ENCODE measurements at places on chromosomes 13 and 19.

- DNase-seq, result no peak
These were observed 75.0 kb upstream of the VSTM2B start for GRCh38 chr19:29450812-29451211.

DNA sequence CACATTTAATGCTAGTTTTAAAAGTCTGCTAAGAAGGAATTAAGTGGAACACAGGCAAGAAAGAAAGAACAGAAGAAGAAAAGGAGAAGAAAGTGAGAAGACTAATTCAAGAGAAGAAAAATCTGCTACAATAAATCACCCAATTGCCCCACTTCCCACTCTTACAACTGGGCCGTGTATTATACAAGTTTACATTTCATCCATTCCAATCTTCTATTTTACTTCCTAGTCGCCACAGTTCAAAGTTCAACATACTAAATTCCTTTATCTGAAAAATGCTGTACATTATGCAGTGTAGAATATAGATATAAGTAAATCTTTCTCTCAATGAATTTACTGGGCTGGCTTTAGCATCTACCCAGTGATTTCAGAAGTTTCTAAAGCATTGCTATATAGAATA lies 328.2 kb downstream of the DIAPH3 start:
- DNase-seq, result no peak

- DNase-seq, result no peak
These were observed 550.6 kb upstream of the ARGLU1 start for GRCh38 chr13:107118506-107118905.

DNA sequence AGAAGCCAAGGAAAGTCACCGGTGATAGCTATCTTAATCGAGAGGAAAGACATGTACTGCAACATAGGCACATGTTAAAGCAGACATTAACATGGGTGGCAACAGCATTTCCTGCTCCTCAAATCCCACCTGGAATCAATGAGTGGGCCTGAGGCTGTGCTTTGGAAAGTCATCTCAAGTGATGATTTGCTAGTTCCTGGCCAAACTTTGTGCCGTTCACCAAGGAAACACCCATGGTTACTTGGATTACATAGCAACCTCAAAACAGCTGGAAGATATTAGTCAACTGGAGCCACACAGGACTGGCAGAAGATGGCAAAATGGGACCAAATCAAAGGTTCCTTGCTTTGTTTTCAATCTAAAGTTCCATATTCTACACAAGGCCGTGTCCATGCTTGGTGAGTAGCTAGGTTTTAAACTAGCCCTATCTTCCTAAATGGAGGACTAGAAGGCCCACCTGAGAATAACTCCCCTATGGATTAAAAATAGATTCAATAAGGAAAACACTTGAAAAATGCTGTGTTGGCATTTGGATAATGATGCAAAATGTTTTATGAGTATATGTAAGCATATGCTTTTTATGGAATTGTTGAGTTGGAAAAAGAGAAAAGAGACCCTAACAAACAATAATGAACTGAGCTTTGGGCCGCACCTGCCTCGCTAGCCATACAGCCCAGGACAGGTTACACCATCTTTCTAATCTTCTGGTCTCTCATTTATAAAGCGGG lies 144.5 kb downstream of the RGCC start:
- DNase-seq, result no peak

- DNase-seq, result no peak
These were observed 65.9 kb downstream of the CHST8 start for GRCh38 chr19:33687481-33688170.
